Ascending aorta (tissue), 2 donors: ENCODE measurements at places on chromosomes 2 and 18. TPM values are rescaled to one million over a fixed set of nuclear protein-coding genes. Genes with fewer than 3 reads are reported as not detected.
A peak's percentile ranks its signal among the peaks of the same experiment; 100 is the strongest.

Gene CCDC178
- not detected for total RNA-seq

Gene RPRM
- total RNA-seq: not detected

Gene ATL2
- total RNA-seq: 49.1 TPM

Gene REV1
- total RNA-seq: 26.8 TPM

Gene MEP1B
- not detected for total RNA-seq

Gene C2orf80
- not detected for total RNA-seq

Gene C2orf92
- 4.6 TPM for total RNA-seq

DNA sequence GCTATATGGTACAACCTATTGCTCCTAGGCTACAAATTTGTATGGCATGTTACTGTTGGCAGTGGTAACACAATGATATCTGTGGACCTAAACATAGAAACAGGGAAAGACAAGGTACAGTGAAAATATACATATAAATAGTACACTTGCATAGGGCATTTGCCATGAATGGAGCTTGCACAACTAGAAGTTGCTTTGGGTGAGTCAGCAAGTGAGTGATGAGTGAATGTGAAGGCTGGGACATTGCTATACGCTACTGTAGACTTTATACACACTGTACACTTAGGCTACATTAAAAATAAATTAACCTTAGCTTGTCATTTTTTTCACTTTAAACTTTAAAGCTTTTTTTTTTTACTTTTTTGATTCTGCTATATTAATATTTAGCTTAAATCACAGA, 500.0 kb upstream of the SETBP1 start:
- no peak overlapping the region for H3K4me3 ChIP-seq
- H3K36me3 ChIP-seq: no peaks in the 10 kb centered on the region
- no peak for DNase-seq
- no peaks in the 10 kb centered on the region for H3K27me3 ChIP-seq
- H3K27ac ChIP-seq: no peak overlapping the region

- H3K4me3 ChIP-seq: no peak overlapping the region
- H3K27ac ChIP-seq: no peak overlapping the region
- no peaks in the 10 kb centered on the region for H3K36me3 ChIP-seq
- H3K27me3 ChIP-seq: no peaks in the 10 kb centered on the region
Measured at GRCh38 chr18:27793013-27793785, 383.7 kb downstream of the CDH2 start.

- H3K27me3 ChIP-seq: no peaks in the 10 kb centered on the region
- H3K4me1 ChIP-seq: no peaks in the 10 kb centered on the region
Measured at GRCh38 chr2:79131687-79132086, 11.4 kb downstream of the REG1A start.

DNA sequence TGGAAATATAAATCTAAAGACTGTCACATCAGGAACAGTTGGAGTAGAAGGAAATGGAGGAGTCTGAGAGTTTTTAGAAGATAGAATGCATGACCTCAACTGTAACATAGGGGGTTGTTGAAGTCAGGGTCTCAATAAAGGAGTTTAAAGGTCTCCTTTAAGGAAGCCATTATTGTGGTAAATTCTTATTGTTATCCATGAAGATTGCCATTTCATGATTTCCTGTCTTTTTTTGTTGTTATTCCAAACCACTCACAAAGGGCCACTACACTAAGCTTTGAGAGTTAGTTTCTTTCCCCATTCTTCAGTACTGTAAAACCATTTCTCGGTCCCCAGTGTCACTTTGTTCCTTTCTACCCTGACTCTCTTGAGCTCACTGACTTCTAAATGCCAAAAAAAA, 134.0 kb downstream of the DTNA start:
- no peak overlapping the region for H3K4me3 ChIP-seq
- H3K4me1 ChIP-seq: no peaks in the 10 kb centered on the region
- no peak for DNase-seq
- H3K36me3 ChIP-seq: peaks cover 9% of the 10 kb centered on the region

DNA sequence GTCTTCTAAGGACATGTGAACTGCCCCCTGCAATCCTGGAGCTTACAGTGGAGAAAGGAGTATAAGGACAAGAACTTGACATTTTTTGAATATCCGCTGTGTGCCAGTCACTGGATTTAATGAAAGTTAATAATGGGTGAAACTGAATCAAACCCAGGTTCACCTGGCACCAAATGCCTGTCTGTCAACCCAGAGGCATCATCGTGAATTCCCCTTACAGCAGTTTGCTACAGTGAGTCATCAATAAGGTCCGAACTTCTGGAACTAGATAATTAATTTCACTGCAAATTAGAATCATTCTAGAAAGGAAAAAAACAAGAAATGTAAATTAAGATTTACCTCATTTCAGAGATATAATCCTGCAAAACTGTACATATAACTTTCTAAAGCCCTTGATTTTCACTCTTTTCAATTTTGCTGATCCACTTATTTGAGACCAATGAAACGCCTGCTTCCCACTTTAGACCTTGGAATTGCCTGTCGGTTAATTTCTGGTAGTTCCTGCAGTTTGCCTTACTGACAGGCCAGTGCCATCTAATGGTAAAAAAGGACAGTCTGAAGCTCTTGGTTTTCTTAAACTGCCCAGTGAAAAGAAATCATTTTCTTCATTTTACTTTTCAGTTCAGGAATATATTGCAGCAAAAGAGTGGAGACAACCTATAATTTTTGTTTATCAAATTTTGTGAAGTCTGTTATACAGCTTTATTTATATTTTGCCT, 8.2 kb downstream of the DSG2 start:
- H3K4me1 ChIP-seq: no peaks in the 10 kb centered on the region
- H3K27me3 ChIP-seq: no peaks in the 10 kb centered on the region
- H3K4me3 ChIP-seq: no peak overlapping the region
- no peak overlapping the region for H3K27ac ChIP-seq
- no peak for DNase-seq
- H3K36me3 ChIP-seq: no peaks in the 10 kb centered on the region

GRCh38 chr2:35298493-35298892, 1057.1 kb upstream of the CRIM1 start:
- no peak overlapping the region for H3K4me3 ChIP-seq
- peak; percentile 79 for DNase-seq
- no peaks in the 10 kb centered on the region for H3K36me3 ChIP-seq
- no peak overlapping the region for H3K27ac ChIP-seq
- peaks cover 6% of the 10 kb centered on the region for H3K4me1 ChIP-seq
- H3K27me3 ChIP-seq: no peaks in the 10 kb centered on the region

DNA sequence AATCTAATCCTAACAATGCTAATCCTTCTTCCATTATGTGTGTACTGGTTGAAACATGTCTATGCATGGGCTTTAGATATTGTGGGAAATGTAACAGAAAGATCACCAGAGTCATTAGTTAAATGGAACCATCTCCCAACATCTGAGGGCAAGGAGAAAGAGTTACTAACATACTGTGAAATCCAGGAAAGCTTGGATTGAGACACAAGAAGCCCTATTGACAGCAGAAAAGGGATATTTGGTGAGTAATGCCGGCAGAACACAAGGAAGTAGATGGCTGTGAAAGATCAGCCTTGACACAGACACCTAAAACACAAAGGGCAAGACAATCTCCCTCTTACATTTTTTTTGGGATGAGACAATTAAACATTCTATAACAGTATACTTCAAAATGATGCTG, 28.5 kb upstream of the LAMA1 start:
- DNase-seq: no peak
- H3K27me3 ChIP-seq: no peaks in the 10 kb centered on the region
- no peak overlapping the region for H3K27ac ChIP-seq
- no peaks in the 10 kb centered on the region for H3K36me3 ChIP-seq
- no peak overlapping the region for H3K4me3 ChIP-seq

DNA sequence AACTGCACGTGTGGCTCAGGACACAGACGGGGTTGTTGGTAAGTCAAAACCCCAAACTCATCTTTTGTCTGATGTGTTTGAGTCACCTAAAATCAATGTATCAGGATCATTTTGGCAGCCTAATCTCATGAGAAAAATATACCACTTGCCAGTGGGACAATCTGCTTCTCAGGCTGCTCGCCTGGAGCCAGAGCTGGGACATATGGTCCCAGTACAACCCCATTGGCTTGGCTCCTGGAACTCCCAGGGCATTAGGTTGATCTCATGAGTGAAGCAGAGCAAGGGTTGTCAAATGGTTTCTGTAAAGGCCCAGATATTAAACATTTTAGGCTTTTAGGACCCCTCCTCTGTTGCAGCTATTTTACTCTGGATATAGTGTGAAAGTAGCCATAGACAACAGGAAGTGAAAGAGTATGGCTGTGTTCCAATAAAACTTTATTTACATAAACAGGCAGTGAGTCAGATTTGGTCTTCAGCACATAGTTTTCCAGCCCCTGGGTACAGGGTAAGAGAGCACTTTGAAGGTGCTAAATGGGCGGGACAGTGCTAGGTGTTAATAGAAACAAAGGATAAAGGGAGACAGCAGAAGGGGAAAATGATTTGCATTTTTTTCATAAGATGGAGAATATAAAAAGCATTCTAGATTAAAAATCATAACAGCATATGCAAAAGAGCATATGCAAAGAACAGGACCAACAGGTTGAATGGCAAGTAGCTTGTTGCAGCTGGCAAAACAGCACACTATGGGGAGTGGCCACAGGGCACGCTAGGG, 290.8 kb downstream of the KCNS3 start:
- H3K4me3 ChIP-seq: no peak overlapping the region
- no peaks in the 10 kb centered on the region for H3K36me3 ChIP-seq
- no peak overlapping the region for H3K27ac ChIP-seq
- H3K4me1 ChIP-seq: no peaks in the 10 kb centered on the region
- no peaks in the 10 kb centered on the region for H3K27me3 ChIP-seq

DNA sequence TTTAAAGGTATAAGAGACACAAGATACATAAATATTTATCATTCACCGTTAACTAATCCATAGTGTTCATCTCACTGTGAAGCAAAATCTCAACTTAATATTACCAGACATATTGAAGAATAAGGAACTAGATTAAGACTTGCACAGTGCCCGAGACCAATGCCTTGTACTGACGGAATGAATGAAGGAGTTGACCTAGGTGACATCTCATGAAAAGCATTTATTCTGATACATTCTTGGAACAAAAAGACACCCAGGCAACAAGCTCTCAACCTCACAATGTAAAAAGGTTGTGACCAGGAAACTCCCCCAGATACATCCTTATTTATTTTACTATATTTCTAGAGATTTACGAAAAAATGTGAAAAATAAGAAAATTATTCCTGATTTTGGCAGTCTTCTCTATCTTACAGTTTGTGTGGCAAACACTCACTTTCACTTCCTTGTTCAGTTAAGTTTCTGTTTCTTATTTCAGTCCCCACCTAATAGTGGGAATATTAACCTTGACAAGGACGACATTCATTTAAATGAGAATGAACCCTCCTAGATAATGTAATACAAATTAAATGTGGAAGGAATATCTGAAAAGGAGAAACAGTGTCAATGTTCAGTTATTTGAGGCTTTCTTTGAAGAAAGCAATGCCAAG, 28.4 kb downstream of the M1AP start:
- H3K36me3 ChIP-seq: no peaks in the 10 kb centered on the region
- no peaks in the 10 kb centered on the region for H3K4me1 ChIP-seq
- no peaks in the 10 kb centered on the region for H3K27me3 ChIP-seq
- H3K27ac ChIP-seq: no peak overlapping the region
- no peak overlapping the region for H3K4me3 ChIP-seq

DNA sequence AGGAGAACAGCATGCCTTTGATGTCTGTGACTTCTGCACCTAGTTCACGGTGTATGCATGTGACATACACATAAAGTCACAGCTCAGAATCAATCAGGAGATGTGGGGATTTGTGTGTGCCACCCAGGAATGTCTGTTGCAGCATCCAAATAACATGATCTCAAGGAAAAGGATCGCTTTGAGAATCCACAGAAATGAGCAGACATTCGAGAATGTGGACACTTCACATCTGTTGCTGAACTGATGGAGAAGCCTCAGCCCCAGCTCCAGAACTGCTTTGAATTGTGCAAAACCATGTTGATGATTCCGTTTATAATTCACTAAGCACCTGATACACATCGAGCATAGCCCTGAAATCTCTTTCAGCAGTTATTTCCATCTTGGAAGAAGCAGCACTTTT, 208.6 kb downstream of the CMPK2 start:
- H3K27me3 ChIP-seq: no peaks in the 10 kb centered on the region
- DNase-seq: no peak
- H3K4me1 ChIP-seq: no peaks in the 10 kb centered on the region
- H3K4me3 ChIP-seq: no peak overlapping the region

- no peak overlapping the region for H3K4me3 ChIP-seq
- H3K36me3 ChIP-seq: no peaks in the 10 kb centered on the region
- no peak overlapping the region for H3K27ac ChIP-seq
Measured at GRCh38 chr2:74007711-74008110, 23.0 kb downstream of the TET3 start.

- DNase-seq: no peak
- no peak overlapping the region for H3K4me3 ChIP-seq
- H3K27me3 ChIP-seq: no peaks in the 10 kb centered on the region
Measured at GRCh38 chr2:119304847-119305246, 61.8 kb downstream of the C2orf76 start.

DNA sequence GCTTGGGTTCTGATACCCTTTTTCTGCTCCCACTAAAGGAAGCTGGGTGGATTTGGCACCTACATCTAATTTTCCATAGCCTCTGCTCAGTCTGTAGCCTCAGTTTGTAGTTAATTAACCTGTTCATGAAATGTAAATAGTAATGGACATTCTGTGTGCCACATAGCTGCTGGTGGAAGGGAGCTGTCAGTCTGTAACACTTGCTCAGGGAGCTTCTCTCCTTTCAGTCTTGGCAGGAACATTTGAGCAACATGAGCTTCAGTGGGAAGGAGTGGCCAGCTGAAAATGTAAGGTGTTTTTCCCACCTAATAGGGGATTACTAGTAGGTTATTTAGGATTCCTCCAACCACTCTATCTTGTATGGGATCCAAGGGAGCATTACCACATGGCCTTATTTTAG, 203.4 kb downstream of the ASXL3 start:
- no peak overlapping the region for H3K27ac ChIP-seq
- H3K36me3 ChIP-seq: no peaks in the 10 kb centered on the region
- no peaks in the 10 kb centered on the region for H3K27me3 ChIP-seq
- H3K4me3 ChIP-seq: no peak overlapping the region

DNA sequence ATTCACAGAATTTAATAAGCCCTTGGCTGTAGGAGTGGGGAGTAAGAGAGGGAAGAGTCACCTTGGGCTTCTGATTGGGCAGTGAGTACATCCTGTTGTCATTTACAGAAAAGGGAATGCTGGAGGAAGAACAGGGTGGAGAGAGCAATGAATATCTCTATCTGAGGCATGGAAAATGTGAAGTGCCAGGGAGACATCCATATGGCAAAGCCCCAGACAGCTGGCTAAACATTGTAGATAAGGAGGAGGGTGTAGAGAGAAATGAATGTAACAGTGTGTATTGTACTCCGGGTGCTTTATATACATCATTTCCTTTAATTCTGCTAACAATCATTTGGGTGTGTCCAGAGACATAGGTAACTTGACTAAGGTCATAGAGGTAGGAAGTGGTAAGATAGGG, 103.5 kb downstream of the UPP2 start:
- no peak overlapping the region for H3K27ac ChIP-seq
- no peaks in the 10 kb centered on the region for H3K27me3 ChIP-seq
- no peaks in the 10 kb centered on the region for H3K36me3 ChIP-seq
- H3K4me3 ChIP-seq: no peak overlapping the region
- DNase-seq: no peak
- no peaks in the 10 kb centered on the region for H3K4me1 ChIP-seq
